ENCODE measurements at places on chromosomes 7 and 10.

GRCh38 chr10:49001402-49001801, 61.8 kb upstream of the LRRC18 start:
- no peak for DNase-seq

- DNase-seq, result no peak
Measured at GRCh38 chr10:96401036-96401435, 42.2 kb upstream of the OPALIN start.

DNA sequence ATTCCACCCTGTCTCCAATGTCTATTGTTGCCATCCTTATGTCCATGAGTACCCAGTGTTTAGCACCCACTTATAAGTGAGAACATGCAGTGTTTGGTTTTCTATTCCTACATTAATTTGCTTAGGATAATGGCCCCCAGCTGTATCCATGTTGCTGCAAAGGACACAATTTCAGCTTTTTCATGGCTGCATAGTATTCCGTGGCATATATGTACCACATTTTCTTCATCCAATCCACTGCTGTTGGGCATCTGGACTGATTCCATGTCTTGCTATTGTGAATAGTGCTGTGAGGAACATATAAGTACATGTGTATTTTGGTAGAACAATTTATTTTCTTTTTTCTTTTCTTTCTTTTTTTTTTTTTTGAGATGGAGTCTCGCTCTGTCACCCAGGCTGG, 68.2 kb downstream of the TMEM178B start:
- no peak for DNase-seq

DNA sequence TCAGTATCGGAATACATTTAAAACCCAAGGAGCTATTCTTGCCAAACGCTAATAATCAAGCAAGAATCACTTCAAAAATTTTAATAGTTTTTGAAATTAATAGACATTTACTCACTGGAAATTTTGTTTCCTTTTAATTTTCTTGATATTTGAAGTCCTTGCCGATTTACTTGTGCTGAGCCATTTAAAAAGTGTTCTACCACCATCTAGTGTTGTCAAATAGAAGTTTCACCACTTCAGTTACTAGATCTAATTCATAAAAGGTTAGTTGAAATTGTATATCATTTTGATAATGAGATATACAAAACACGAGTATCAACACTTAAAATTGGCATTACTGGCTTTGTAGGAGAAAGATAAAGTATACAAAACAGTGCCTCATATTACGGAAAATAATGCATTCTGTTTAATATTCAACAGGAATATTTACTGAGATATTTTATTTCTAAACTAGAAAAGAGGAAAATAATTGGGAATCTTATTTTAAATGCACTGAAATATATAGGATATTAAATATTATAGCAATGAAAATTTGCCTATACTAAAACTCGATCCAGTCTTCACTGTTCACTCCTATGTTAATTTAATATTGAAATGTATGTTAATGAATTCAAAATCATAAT, 664.8 kb upstream of the SEMA3D start:
- DNase-seq, result no peak

DNA sequence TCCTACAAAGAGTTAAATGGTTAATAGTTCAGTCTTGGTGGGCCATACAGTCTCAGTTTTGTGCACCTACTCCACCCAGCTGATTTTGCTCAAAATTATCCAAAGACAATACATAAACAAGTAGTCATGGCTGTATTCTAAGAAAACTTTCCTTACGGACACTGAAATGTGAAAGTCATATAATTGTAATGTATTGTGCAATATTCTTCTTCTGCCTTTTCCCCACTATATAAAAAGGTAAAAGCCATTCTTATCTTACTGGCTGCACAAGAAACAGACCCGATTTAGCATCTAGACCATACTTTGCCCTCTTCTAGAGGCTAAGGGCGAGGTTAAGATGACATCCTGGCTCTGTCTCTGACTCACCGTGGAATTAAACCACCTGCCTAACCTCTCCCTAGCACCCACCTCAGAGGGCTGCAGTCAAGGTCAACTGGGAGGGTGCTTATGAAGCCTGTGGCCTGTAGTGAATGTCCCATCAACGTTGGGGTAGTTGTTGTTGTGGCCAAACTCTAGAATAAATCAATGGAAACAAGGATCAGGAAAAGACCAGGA, 63.8 kb upstream of the DOCK1 start:
- DNase-seq, result no peak

- DNase-seq, result no peak
Measured at GRCh38 chr10:22251751-22252223, 34.0 kb upstream of the EBLN1 start.

- no peak for DNase-seq
Measured at GRCh38 chr10:42939685-42940366, 137.0 kb upstream of the RET start.

- no peak for DNase-seq
Measured at GRCh38 chr10:78041170-78042057, 7.8 kb downstream of the RPS24 start.

DNA sequence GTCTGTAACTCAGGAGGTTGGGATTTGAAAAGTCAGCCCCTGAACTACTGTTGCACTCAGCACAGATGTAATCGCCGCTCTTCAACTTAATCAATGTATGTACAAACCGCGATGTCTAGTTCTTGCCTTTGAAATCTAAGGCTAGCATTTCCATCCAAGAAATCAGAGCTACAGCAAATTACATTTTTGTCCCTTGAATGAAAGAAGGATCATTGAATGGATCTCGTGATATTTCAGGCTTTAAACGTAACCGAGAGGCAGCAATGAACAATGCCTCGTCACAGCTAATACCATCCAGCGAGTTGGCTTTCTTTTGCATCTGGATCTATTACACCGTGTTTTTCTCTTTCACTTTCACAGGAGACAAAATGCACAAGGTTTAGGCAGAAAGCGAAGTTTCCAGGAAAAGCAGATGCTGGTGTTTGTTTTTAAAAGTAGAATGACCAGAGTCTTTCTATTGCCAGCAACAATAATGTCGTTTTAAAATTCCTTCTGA, 5.5 kb downstream of the SKIDA1 start:
- no peak for DNase-seq

DNA sequence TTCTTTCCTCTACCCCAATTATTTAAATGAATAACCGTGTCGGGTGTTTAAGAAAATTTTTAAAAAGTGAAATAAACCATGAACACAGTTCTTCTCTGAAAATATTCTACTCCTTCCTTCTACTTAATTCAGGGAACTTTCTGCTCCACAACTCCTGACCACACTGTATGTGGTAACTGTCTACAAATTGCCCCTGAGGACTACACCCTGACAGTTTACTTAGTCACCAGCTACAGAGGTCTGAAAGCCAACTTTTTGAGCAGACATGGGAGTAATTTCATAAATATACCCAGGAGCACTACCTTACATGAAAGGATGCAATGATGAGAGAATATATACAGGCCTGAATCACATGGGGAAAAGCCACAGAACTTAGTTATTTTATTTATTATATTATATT, 523.2 kb upstream of the SORCS1 start:
- DNase-seq, result no peak

- DNase-seq, result no peak
Measured at GRCh38 chr7:22654831-22655230, 72.2 kb upstream of the IL6 start.

DNA sequence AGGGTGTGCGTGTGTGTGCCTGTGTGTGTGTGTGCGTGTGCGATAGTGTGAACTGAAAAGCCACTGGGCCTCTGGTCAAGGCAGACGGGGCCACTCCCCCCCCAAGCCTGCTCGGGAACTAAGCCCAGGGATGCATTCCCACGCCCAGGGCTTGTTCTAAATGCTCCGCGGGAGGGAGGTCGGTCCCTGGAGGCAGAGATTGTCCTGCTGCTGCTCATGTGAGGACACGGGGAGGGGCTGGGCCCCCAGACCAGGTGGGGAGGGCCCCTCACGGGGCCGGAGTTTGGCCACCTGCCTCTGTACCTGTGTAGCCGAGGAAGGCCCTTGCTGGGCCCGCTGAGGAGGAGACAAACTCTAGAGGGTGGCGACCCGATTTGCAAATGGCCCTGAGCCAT, 93.9 kb downstream of the PDGFA start:
- no peak for DNase-seq

DNA sequence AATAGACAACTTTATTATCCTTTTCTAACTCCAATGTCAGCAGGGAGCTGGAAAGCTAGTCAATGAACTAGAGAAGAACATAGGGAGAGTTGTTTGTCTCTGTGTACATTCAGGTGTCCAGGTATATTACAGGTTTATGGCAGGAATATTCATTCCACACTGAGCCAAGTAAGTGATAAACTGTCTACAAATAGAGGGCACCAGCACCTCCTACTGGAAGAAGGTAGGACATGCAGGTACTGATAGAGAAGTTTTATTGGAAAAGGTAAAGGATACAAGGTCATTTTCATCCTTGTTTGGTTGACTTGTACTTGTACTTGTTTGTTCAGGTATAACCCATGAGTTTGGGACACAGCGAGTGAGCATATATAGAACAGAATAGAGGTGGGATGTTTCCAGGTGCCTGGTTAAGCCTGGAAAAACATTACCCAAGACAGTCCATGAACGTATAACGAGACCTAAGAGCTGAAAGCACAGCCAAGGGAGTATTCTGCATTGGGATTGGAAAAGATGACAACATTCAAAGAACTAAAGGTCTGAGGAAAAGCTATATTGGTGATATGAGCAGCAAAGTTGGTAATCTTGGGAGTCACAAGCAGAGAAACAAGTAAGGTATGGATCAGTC, 61.4 kb upstream of the PPP1R3C start:
- DNase-seq, result no peak

GRCh38 chr7:44633254-44634186, 27.1 kb downstream of the OGDH start:
- no peak for DNase-seq

- DNase-seq, result no peak
Measured at GRCh38 chr7:151599401-151600227, 79.9 kb upstream of the RHEB start.

All from GM18507 (cell line).